ENCODE measurements at places on chromosomes 1 and 21.

DNA sequence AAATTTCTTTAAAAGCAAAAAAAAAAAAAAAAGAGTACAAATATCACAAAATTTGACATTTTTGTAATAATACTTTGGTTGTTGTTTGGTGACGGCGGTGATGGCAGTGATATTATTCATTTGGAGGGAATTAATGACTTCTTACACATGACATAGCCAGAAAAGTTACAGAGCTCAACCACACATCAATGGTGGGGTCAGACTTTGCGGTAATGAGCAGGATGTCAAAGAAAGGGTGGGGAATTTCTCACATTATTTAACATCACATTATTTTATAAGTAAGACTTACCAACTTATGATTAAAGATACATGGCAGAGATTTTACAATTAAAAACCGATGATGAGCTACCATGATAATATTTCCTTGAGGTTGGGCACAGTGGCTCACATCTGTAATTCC, 248.2 kb downstream of the RERE start:
- DNase-seq = no peak

DNA sequence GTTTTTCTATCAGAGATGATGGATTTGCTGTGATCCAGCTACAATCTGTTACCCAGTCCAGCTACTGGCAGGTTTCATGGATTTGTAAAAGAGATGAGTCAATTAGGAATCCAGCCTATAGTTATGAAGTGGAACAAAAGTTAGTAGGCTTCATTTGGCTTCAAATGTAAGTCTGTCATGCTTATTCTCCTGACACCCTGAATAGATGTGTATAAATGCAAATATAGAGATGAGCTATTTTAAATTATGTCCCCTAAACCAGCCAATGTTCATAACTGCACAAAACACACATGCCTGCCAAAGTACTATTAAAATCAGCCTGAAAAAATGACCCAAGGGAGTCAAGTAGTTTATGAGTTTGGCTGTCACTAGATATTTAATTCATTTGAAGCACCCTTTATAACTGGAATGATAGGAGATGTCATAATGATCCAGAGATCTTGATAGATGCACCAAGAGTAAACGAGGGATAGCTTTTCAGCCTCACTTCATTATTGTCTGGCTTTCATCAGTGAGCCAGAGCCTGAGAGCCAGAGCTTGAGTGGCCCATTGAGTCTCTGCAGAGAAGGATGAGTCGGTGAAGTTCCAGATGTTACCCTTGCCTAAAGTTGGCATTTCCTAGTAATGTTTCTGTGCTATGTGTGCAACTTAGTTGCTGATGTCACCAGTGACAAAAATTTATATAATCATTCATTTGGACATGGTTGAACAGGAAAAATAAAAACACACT, 11.8 kb upstream of the NTMT2 start:
- no peak for DNase-seq

GRCh38 chr1:85894651-85895050, 186.4 kb upstream of the ZNHIT6 start:
- peak; percentile 26 for DNase-seq

- DNase-seq = no peak
Observed at GRCh38 chr1:7984811-7985210, 23.3 kb downstream of the PARK7 start.

DNA sequence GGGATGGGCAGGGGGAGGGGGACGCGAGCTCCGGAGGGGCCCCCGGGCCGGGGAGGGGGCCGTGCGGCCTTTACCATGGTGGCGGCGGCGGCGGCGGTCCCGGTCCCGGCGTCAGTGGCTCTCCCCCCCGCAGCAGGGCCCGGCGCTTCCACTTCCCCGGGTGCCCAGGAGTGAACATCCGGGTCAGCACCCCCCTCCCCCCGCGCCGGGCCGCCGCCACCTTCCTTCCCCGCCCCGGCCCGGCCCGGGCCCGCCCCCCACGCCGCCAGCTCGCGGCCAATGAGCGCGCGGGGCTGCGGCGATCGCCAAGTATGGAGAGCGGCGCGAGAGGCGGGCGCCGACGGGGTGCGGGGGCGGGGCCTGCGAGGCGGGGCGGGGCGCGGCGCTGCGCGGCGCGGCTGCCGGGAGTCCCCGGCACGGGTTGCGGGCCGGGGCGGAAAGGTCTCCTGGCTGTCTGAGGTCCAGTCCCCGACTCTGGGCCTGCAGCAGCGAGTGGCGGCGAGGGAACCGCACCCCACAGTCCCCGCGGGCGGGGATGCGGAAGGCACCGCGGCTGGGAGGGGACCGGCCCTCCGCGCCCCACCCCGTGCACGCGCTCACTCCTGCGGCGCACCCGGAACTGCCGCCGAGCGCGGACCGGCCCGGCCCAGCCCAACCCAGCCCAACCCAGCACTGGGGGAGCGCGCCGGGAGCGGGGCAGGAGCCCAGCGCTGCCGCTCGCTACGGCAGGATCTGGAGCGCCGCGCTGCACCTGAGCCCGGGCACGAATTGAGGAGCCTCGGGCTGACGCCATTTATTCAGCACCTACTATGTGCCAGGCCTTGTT, at the start of gene CAPZB:
Gene CAPZB (minus strand): TSS at position 178 of the 826 bp plus-strand sequence. CDS start 101 bp downstream, at position 77.
- peak; percentile 70 for DNase-seq

DNA sequence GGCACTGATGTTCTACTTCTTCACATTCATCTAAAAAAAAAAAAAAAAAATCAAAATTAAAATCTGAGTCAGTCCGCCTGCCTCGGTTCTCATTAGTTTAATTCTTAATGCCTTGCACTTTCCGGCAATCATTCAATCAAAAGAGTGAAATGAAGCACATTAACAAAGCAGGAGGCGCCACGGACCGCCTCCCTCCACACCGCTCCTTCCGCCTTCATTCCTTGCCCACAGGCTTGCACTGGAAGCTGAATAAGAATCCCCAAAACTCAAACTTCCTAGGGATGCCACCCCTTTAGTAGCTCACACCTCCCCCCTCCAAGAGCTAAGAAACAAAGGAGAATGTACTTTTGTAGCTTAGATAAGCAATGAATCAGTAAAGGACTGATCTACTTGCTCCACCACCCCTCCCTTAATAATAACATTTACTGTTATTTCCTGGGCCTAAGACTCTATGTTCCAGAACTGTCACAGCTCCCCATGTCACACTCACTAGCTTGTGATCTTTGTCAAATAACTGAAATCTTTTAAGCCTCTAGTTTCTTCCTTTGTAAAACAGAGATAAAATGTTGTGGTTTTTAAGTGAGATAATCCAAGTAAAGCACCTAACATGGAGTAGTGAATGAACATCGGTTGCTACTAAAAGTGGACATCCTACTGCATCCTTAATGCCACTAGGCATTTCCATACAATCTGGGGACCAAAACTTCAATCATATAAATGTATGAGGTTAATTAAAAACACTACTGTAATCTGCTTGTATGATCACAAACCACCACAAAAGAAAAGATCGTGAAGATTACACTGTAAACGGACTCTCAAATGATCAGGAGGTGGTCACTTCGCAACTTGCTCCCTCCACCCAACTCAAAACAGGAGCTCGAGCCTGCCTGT, 27.4 kb downstream of the LGALS8 start:
- DNase-seq = no peak

DNA sequence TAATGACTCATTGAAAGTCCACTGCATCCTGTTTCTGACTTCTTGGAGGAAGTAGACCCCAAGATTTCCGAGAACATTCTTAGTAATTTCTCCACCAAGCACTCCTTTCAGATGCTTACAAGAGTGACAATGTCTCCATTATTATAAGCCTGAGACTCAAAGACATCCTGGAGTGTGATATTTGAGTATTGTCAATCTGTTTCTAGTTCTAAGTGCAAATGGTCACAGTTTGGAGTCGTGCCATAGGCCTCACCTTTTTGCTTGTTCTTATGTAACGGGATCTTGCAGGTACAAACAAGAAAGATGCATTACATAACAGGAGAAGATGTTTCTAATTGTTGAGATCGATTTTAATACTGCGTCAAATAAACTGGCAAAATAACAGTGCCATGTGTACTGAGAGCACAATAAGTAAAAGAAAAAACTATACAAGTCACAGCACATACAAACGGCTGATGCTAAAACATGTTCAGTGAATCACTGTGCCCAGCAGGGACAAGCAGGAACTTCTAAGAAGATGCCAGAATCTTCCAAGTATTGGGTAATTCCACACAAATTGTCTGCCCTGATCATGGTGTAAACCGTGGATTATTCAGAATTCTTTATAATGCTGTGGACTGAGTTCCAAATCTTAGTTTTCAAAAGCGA, 54.1 kb downstream of the CD2 start:
- peak; percentile 40 for DNase-seq

- DNase-seq = no peak
Observed at GRCh38 chr21:38869196-38869595, 63.5 kb downstream of the ETS2 start.

DNA sequence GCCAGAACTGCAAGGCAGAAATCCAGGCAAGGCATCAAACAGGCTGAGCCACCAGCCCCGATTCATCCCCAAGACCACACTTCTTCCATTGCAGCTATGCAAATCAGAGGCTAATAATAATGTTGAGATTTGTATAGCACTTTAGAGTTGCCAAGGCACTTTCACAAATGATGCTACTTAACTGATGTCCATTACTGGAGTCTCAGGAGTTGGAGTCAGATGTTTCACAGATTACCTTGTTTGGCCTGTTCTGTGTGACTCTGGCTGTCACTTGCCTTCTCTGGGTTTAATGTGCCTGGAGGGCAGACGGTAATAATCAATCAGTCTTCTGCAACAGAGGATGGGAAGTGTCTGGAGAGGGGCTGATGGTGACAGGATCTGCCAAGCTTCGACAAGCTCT, 40.8 kb upstream of the MPZL1 start:
- no peak for DNase-seq

DNA sequence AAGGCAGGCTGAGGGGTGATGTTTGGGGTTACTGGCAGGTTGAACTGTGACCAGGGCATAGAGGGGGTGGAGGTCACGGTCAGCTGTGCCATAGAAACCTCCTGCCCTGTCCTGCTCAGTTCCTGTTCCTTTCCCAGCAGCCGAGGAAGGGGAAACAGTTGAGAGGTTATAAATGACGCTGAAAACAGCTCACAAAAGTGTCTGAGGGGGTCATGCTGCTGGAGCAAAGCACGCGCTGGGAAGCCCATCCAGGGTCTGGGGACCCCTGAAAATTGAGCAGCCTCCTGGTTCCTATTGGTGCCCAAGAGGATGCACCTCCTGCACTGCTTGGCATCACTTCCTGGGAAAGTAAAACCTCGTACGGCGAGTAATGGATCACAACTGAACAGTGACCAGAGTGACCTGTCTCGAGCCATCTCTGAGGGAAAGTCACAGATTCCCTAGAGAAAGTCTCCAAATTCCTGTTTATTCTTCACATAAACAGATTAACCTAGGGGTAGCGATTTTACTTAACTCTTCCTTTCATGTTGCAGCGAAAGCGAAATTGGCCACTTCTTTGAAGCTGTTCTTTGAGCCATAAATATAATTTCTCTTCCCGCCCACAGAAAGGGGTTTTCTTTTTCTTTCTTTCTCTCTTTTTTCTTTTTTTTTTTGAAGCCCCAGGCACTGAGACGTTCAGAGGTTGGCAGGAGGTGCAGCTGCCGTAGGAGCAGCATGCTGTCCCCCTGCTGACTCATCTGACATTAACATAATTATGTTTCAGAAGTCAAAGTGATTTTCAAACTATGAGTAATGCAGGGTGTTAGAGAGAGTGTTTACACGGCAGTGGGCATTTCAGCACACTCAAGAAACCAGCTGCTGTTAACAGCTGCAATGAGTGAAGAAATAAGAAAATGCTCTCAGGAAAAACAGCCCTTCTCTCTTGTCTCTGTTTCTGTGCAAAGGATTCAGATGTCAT, 41.8 kb upstream of the ATF3 start:
- DNase-seq = peak; percentile 61

GRCh38 chr1:116325922-116326321, 47.1 kb upstream of the ATP1A1 start:
- DNase-seq = no peak
